ENCODE measurements at places on chromosomes 4 and X.

- no peak for DNase-seq
Observed at GRCh38 chrX:15601932-15602331, 1.2 kb upstream of the ACE2 start.

DNA sequence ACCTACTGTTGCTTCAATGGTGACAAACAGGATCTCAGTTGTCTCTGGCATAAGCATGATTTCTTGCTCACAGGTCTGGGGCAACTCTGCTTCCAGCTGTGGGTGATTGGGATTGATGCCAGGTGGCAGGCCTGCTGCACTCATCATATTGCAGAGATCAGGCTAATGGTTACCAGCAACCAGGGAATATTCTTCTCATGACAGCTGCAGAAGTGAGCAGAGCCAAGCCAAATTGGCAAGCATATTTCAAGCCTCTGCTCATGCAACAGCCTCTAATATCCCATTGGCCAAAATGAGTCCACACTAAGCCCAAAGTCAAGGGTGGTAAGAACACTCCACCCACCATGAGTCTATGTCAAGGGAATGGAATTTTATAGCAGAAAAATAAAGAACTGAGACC is 26.7 kb upstream of the TBC1D19 start:
- no peak for DNase-seq

DNA sequence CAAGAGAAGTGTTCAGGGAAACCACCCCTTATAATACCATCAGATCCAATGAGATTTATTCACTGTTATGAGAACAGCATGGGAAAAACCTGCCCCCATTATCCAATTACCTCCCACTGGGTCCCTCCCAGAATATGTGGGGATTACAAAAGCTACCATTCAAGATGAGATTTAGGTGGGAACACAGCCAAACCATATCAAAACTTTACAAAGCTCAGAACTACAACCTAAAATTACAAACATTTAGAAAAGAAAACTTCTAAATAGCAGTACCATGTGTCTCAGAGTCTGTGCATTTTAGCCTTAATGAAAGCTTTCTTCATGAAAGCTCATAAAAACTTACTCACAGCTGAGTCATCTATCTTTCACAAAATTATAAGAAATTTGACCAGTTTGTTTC is 1442.8 kb upstream of the PCDH7 start:
- DNase-seq = no peak

DNA sequence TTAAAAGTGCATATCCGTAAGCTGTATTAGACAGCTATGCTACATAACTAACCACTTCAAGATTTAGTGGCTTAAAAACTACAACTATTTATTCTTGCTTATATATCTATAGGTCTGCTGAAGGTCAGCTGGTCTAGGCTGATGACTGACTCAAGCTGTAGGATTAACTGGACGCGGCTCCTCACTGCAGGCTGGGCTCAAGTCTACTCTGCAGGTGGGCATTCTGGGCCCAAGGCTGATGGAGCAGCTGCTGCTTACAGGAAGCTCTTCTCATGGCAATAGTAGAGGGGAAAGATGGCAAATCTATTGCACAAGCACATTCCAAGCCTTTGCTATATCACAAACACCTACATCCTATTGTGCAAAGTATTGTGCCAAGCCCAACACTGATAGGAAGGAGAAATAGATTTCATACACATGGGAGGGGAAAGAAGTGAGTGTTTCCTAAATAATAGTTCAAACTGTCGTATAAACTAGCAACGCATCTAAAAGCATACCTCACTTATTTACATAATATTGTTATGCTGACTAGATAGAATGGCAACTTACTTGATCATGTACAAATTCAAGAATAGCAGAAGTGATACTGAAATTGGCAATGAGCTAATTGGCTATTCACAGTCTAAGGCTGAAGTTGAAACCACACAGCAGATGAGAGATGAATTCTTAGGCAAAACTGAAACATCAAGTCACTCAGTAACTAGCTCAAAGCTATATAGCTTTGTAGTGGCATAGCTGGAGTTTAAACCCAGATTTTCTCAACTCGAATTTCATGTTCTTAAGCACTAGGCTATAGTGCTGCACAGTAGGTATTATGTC is 263.8 kb downstream of the NKX6-1 start:
- no peak for DNase-seq

DNA sequence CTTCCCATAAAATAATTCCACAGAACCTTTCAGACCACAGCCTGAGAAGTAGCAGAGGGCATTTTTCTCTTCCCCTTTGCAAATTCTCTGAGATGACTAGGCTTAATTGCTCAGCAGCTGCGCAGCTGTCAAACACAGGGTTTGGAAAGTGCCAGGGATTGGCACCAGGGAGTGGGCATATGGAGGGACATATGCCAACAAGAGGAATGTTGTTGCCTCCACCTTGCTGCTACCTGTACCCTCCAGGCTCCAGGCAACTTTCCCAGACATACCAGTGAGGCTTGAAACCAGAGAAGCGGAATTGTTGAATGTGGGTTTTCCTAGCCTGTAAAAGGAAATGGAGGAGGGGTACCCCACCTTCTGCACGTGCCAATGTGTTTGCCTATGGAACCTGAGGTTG is 256.2 kb upstream of the GPR101 start:
- no peak for DNase-seq

Measured in CD8-positive, alpha-beta memory T cell (primary cell).